ENCODE measurements at places on chromosomes 7 and 10. TPM values are rescaled to one million over a fixed set of nuclear protein-coding genes. Genes with fewer than 3 reads are reported as not detected.

The SYT15B gene
- total RNA-seq: not detected

DNA sequence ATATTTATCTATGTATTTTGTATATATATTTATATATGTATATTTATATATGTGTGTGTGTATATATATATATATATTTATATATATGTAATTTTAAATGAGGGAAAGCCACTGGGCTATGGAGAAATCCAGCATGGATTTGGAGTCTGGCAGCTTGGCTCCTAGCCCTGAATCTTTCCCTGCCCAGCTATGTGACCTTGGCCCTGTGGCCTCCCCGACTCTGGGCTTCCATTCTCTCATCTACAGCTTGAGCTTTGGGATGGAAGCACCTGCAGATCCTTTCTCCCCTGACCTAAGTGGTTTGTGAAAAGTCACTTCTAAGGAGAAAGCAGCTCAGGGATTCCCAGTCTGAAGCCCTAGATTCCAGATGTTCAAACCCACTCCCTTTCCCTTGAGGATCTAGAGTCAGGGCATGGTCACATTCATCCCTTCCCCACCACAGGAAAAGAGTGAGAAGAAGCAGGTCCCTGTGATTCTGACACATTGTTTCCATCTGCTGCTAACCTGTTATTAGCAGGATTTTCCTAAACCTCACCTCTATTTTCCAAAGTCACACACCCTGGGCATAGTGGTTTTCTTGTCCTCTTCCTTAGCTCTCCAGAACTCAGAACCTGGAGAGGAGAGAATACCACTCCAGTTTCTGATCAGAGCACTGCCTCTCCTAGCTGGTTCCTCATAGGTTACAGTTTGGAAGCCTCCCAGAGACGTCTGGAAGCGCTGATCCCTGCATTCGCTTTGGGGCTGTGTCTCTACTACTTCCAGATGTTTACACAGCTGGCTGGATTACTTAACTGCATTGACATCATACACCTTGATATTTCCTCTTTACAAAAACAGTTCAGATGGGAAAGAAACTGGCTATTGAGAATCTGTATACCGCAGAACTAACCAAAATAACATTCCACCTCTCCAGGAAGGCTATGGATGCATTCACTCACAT, 327.5 kb upstream of the ZMIZ1 start:
- no peak for DNase-seq

GRCh38 chr7:25549271-25549921, 321.1 kb upstream of the NPVF start:
- DNase-seq: no peak

The SUGCT gene
- total RNA-seq: 9.7 TPM

DNA sequence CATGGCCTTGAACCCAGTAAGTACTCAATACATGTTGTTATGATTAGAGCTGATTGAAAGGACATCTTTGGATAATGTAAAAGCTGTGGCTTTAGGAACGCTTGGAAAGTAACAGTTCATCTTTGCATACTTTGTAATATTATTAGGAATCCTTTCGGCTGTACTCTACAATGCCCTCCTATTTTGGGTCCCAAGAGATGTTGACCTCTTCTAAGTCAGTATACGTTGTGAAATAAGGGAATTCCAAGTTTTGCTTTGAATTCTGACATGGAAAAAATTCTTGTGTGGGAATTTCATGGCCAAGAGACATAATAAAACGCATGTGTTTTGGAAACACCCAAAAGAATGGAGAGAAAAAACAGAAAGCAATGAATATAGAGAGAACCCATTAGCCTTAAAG, 7.7 kb downstream of the AGR3 start:
- DNase-seq: no peak

- no peak for DNase-seq
Observed at GRCh38 chr7:117688126-117688525, 185.1 kb downstream of the CTTNBP2 start.

The WASL gene
- 3.9 TPM for total RNA-seq

DNA sequence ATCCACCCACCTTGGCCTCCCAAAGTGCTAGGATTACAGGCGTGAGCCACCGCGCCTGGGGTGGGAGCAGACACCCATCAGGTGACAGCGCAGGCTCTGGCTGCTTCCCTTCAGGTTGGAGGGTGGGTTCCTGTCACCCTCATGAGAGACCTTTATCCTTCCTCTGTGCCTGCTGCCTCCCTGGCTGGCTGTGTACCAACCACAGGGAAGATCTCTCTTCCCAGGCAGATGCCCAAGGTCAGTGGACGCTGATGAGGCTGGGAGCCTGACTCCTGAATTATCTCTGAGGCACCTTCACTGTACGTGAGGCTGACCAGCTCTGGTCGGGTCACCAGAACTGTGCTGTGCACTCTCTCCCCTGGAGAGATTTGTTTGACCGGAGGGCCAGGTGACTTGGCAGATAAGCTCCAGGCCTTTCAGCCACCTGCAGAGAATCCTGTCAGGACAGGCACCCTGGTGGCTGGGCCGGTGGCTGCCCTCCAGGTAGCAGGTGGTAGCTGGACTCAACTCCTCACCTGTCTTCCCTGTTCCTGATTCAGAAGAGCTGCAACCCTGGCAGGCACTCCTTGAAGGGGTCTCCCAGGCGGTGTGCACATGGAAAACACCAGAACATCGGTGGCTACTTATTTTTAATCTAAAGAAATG, 251.9 kb downstream of the GLRX3 start:
- DNase-seq: no peak

GRCh38 chr7:93719546-93719945, 145.0 kb upstream of the CALCR start:
- DNase-seq: peak; percentile 81

DNA sequence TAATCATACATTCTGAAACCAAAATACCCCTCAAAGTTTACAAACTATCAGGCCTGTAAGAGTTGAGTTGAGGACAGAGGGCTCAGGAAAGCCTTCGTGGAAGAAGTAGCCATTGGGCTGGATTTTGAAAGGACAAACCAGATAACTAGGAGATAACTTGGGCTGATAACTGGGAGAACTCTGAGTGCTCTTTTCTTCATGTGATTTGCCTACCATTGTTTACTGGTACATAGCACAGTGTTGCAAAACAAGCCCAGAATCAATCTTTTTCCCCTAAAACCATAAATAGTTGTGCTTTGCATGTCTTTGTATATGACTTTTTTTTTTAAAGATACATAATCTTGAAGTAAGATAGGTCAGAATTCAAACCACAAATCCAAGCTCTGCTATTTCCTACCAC, 106.7 kb upstream of the ITGB1 start:
- DNase-seq: no peak

GRCh38 chr7:138000081-138000701, 1.7 kb downstream of the CREB3L2 start:
- DNase-seq: peak; percentile 77

The AGAP5 gene
- total RNA-seq: not detected

GRCh38 chr10:79563426-79563825, 3.2 kb upstream of the SFTPA2 start:
- no peak for DNase-seq

- no peak for DNase-seq
Observed at GRCh38 chr7:18962031-18962430, 155.4 kb downstream of the TWIST1 start.

- DNase-seq: no peak
Observed at GRCh38 chr7:8582728-8583127, 149.3 kb downstream of the NXPH1 start.

GRCh38 chr10:48366261-48366660, 59.8 kb downstream of the MAPK8 start:
- no peak for DNase-seq

The AKR1C2 gene
- 1,499 TPM for total RNA-seq

The CHAT gene
- total RNA-seq: not detected

The ZC3HAV1L gene
- total RNA-seq: 14.2 TPM

The NCF1 gene
- total RNA-seq: not detected

- DNase-seq: no peak
Observed at GRCh38 chr7:2520761-2521290, 1.3 kb downstream of the LFNG start.

DNA sequence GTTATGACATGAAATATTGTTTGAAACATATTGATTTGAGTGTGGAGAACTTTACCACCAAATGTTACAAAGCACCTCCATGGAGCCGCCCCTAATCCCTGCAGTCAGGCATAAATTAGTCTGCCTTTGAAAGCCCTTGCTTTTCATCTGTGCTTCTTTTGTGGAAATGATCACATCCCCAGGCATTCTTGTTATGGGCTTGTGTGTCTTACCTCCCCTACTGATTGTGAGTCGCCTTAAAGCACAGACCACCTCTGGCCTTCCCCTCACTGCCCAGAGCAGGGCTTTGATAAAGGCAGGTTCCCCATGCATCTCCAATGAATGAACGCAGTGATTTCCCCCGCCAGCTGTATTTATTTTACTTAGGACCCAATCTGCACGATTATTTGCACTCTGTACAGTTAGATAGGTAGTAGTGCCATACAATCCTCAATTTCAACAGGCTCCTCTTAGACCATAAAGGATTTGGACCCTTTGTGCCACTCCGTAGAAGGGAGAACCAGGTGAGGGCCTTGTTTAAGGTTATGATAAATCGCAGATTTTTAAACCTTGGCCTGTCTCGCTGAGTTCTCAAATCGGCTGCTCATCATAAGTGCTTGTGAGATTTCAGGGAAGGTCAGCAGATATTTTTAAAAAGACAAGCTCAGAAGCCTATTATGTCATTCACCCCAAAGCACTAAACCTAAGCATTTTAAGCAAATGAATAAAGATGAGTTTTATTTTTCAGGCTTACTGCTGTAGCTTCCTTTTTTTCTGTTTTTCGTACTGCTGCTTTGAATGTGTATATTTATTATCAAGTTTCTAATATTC, 107.8 kb downstream of the CUBN start:
- DNase-seq: no peak

DNA sequence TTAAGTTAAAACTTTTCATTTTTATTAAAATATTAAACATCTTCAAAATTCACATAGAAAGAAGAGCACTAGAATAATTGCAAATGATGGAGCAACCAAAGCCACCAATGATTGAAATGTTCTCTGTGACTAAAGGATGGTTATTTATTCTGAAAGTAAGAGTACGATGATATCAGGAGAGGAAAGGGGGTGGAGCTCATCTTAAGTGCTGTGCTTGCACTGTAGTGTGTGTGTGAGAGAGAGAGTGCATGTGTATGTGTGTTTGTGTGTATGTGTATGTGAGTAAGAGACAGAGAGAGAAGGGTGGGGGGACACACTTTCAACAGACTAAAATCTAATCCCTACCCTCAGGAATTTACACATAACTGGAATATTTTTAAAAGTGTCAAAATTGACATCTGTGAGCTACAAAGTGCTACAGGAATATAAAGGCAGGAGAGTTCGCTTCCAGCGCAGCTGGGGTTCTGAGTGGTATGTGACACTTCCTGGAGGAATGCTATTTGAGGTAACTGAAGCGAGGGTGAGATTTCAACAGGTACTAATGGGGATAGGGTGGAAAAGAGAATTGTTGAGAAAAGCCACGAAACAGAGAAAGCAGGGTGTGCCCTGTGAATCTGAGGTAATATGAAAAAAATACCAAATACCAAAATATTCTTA, 57.2 kb upstream of the SMNDC1 start:
- no peak for DNase-seq

The FAM221A gene
- 4.1 TPM for total RNA-seq

The UNC5B gene
- total RNA-seq: not detected

The UCMA gene
- total RNA-seq: not detected

DNA sequence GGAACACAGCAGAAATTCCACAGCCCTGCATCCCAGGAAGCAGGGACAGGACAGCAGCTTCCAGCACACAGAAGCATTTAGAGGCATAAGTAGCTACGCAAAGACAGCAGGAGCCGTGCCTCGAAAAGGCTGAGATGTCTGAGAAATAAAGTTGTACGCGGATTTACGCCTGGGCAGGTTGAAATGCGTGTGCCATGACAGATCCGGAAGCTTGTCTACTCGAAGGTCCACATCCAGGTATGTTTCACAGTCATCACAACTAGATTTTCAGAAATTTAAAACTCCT, 26.1 kb downstream of the DIP2C start:
- no peak for DNase-seq

The CCDC172 gene
- not detected for total RNA-seq

DNA sequence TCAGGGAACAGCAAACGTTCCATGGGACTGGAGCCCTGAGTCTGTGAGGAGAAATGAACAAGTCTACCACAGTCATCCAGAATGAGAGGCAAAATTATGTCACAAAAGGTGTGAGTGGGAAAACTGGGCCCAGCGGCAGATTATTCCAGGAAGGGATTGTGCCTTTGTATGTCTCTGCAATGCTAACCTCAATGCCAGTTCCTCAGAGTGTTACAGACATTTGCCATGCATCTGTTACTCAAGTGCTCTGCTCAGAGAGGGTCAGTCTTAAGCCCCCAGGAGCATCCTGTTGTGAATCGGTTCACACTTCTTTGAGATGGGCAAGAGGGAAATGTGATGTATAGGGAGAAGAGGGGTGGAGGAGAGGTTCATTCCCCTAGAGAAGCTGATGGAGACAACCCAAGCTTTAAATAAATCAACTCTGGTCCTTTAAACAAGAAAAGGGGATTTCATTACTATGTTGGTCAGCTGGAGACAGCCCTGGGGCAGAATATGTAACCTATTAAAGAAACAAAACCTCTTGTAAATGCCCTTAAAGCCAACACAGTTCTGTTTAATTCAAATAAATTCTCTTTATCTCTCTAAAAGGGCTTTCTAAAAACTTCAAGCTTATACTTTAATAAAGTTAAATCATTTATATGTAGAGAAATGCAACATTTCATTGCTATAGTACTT, 85.9 kb upstream of the GRB10 start:
- peak; percentile 80 for DNase-seq

DNA sequence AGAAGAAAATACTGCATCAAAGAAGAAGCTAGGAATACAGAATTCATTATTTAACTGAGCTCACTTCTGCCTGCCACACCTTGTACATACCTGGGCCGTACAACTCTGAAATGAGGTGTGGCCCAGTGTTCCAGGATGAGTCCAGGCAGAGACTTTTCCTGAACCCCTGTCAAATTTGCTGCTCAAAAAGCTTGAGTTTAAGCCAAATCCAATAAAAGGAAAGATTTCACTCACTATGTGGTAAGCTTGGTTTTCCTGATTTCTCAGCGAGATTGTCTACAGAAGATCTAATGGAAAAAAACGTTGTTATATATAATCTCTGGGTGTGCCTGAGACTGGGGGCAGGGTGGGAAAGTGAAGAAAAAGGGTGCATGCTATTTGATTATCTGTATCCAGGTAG, 72.1 kb upstream of the EGFR start:
- DNase-seq: no peak

The CPA2 gene
- total RNA-seq: not detected

DNA sequence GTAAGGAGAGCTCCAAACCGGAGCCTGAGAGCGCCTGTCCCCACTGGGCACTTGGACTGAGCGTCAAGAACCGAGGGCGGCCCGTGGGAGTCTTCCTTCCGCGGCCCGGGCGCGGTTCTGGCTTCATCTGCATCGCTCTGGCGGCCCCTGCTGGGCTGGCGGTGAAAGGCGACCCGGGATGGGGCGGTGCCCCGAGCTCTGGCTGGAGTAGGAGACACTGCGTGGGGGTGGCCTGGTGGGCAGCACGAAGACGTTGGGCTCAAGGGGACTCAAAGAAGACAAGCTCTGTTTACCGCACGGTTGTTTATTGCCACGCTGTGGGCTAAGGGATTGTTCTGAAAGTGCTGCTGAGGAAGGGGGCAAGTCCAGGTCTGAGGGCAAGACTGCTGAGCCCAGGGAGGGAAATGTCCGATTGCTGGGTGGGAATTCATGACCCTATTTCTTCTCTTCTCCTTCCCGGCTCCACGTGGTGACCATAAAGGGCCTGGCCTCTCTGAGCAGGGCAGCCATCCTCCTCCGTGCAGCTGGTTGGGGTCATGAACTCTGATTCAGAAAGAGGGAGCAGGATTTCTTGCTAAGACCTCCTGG, 29.8 kb downstream of the PLAU start:
- peak; percentile 63 for DNase-seq
